Naive B cell (primary cell): ENCODE measurements at places on chromosomes 3 and 15. TPM values are rescaled to one million over a fixed set of nuclear protein-coding genes. Genes with fewer than 3 reads are reported as not detected.

GRCh38 chr15:41980654-41981323, 8.4 kb upstream of the EHD4 start:
- no peak overlapping the region for H3K4me3 ChIP-seq
- H3K36me3 ChIP-seq = no peaks in the 10 kb centered on the region
- no peak overlapping the region for H3K27ac ChIP-seq
- DNase-seq = no peak
- no peaks in the 10 kb centered on the region for H3K4me1 ChIP-seq

GRCh38 chr3:179172546-179172945, 24.4 kb downstream of the PIK3CA start:
- peaks cover 16% of the 10 kb centered on the region for H3K36me3 ChIP-seq
- no peak for DNase-seq
- H3K4me3 ChIP-seq = no peak overlapping the region
- H3K27ac ChIP-seq = no peak overlapping the region
- peaks cover 55% of the 10 kb centered on the region for H3K4me1 ChIP-seq

DNA sequence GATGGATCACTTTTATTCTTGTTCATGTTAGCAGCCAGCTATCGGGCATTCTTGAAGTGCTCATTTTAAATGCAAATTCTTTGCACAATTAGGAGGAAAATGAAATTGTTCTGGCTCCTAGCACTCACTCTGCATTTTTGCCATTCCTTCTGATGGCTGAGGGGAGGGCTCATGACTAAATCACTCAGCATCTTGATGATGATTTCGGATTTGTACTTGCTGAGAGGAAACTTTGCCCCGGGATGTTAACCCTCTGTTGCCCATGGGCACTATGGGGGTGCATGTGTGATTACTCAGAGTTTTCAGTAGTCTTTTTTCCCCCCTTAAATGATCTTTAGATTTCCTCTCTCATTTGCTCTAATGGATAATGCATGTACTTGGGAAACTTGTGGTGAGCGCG, 299.6 kb upstream of the C2CD4B start:
- H3K36me3 ChIP-seq = no peaks in the 10 kb centered on the region
- no peak overlapping the region for H3K27ac ChIP-seq
- peaks cover 6% of the 10 kb centered on the region for H3K27me3 ChIP-seq
- DNase-seq = no peak

DNA sequence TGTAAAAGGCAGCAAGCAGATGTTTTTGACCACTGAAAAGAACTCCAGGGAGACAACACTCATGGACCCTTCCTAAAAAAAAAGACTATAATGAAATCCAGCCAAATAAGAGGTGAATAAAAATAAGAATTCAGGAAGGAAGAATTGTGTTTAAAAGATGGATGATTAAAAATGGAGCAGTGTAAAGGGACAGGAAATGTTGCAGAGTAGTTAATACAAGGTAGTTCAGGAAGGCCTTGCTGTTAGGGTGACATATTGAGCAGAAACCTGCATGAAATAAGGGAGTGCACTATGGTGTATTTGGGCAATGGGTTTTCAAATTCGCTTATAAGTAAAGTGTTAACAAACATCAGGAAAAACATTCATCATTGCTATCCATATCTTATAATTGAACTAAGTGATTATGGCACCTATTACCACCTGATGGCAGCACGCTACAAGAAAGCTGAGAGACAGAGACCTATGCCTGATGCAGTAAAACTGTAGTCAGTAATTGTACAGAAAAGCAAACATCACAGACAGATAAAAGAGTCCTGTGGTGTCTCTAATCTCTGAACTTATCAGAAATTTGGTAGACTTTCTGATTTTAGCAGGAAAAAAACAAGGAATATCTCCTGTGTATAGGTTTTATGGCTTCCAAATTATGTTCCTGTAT, 5.8 kb upstream of the DBR1 start:
- no peaks in the 10 kb centered on the region for H3K36me3 ChIP-seq
- no peak overlapping the region for H3K4me3 ChIP-seq
- H3K27ac ChIP-seq = no peak overlapping the region

DNA sequence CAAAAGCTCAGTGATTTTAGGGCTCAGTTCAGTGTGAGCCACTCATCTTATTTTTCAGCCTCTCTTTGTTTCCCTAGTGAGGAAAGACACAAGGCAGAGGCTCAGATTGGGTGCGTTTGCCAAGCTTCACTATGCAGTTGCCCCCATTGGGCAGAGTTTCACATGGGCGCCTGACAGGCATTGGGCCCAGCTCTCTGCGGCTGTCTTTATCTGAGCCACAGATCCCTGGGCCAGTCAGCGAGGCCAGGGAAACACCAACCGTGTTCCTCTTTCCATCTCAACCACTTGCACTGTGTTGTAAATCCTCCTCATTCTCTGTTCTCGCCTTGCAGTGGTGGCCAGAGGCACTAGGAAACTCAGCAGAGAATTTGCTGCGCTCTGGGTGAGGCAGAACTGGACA, 10.8 kb downstream of the ESYT3 start:
- no peaks in the 10 kb centered on the region for H3K4me1 ChIP-seq
- no peak for DNase-seq
- H3K27ac ChIP-seq = no peak overlapping the region
- no peak overlapping the region for H3K4me3 ChIP-seq

- no peaks in the 10 kb centered on the region for H3K27me3 ChIP-seq
- H3K27ac ChIP-seq = no peak overlapping the region
- H3K36me3 ChIP-seq = no peaks in the 10 kb centered on the region
- no peak for DNase-seq
These were observed 173.5 kb upstream of the LRRN1 start for GRCh38 chr3:3625544-3626271.

DNA sequence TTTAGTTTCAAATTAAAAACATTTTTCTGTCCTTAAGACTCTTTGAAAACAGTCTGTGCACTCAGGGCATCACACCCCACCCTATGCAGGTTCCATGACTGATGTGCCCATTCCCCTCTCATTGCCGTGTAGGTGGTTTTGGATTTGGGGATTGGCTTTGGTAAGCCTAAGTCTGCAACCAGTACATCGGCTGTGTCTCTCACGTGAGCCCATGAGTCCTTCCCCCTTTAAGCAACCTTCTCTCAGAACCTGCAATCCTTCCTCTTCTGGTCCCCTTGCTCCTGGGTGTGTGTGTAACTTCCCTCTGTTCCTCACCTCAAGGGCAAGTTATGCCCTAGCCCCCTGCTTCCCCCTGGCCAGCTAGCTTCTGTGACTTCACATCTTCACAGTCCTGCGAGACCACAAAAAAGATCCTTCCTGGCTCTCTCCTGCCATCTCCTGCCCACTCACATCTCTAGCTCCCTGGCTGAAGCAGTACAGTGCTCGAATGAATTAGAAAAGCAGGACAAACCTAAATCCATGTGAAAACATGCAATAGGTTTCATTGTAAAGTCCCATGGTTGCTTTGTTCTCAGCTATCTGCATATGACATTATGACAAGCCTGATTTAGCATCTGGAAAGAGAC, 126.7 kb downstream of the UACA start:
- no peak overlapping the region for H3K4me3 ChIP-seq
- DNase-seq = no peak
- H3K36me3 ChIP-seq = no peaks in the 10 kb centered on the region
- peaks cover 29% of the 10 kb centered on the region for H3K27me3 ChIP-seq
- H3K27ac ChIP-seq = no peak overlapping the region

DNA sequence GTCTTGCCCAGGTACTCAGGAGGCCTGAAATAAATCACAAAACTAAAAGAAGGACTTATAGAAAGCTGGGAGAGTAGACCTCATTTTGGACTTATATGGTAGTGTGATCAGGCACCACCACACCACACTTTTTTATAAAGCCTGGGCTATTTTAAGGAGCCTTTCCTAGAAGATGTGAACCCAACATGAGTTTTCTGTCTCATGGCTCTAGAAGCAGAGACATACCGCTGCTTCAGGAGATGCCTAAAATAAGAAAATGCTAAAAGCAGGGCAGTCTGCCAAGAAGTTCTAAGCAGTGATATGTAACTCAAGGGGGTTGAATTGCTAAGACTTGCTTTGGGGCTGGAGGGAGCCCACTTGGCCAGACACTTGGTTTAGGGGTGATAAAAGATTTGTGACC, 49.6 kb downstream of the SUMF1 start:
- H3K4me1 ChIP-seq = no peaks in the 10 kb centered on the region
- H3K36me3 ChIP-seq = peaks cover 2% of the 10 kb centered on the region
- peak overlapping the region; percentile 9 for H3K27ac ChIP-seq
- H3K4me3 ChIP-seq = no peak overlapping the region

DNA sequence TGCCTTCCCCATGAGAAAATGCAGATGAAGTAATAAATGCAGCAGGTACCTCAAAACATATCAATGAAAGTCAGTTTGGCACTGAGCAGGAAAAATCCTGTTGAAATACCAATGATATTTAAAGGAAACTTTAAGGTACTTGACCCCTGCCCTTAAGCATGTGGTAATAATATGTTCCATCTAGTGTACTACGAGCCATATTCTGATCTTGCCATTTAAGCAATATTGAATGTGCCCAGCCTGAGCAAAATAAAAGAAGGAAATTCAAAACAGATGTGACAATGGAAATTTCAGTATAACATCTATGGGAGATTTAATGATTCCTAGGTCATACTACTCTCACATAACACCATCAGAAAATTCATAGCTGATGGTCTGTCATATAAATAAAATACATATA, 191.8 kb upstream of the CGNL1 start:
- peak overlapping the region; percentile 8 for H3K27ac ChIP-seq
- H3K4me3 ChIP-seq = no peak overlapping the region
- no peak for DNase-seq
- peaks cover 11% of the 10 kb centered on the region for H3K4me1 ChIP-seq

DNA sequence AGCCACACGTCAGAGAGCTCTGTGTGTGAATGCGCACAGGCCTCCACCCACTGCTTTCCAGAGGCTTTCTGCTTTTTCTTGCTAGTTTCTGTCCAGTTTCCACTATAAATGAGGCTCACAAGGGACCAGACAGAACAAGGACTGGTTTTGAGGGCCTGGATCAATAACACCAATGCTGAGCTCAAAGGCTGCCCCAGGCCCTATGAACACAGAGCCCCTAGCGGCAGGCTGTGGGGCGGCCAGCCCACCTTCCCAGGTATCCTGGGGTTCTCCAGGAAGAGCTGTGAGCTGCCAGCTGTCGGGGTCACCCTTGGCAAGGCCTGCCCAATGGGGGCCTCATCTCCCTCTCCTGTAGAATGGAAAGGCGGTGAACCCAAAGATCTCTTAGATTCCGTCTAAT, 2.2 kb upstream of the ITIH3 start:
- H3K36me3 ChIP-seq = no peaks in the 10 kb centered on the region
- no peaks in the 10 kb centered on the region for H3K27me3 ChIP-seq
- H3K4me1 ChIP-seq = peaks cover 2% of the 10 kb centered on the region
- no peak overlapping the region for H3K27ac ChIP-seq
- H3K4me3 ChIP-seq = no peak overlapping the region
- no peak for DNase-seq

- H3K4me3 ChIP-seq = no peak overlapping the region
- peaks cover 16% of the 10 kb centered on the region for H3K27me3 ChIP-seq
- no peaks in the 10 kb centered on the region for H3K36me3 ChIP-seq
- DNase-seq = no peak
- no peaks in the 10 kb centered on the region for H3K4me1 ChIP-seq
- no peak overlapping the region for H3K27ac ChIP-seq
These were observed 21.4 kb downstream of the GRAMD2A start for GRCh38 chr15:72176159-72176558.

DNA sequence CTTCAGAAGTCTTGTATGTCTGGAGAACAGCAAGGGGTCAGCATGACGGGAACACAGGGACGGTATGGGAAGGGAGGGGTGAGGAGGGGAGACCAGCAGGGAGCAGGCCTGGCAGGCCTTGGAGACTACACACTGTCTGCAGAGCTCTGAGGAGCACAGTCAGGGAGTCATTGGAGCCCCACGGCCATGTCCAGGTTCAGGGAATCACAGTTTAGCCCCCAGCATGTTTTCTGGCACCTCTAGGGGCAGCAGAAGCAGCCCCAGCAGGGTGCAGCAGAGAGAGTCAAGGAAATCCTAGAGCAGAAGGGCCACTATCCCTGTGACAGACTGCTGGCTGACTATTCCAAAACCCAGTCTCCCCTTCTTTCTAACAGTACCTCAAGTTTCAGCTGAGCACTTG, 3.2 kb downstream of the LAMP3 start:
- peaks cover 14% of the 10 kb centered on the region for H3K4me1 ChIP-seq
- no peak overlapping the region for H3K4me3 ChIP-seq
- H3K27ac ChIP-seq = no peak overlapping the region
- H3K27me3 ChIP-seq = peaks cover 67% of the 10 kb centered on the region
- no peak for DNase-seq
- no peaks in the 10 kb centered on the region for H3K36me3 ChIP-seq

DNA sequence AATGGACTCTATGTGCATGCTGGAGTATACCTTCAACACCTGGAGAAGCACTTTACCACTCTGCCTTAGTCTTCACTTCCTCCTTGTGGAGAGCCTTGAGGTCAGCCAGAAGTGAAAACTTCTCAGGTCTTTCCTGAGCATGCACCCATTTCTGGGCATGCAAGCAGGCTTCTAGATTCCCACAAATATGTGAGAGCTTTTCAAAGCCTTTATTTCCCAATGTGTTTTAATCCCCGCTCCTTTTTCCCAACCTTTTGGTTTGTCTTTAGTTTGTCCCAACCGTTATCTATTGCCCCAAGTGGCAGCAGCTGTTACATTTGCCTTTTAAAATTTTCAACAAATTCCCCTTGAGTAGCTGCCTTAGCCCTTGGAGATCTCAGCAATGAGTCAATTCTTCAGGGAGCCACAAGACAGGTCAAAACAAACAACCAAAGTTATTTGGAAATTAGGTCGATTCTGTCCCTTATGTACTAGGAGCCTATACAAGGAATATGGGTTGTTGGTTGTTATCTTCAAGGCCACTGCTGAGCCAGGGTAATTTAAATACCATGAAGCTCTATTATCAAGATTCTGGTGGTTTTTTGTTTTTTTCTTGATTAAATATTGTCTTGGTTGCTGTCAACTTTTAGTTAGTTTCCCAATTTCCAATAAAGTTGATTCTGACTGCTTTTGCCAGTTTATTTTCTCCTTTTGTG, 44.4 kb downstream of the LSM3 start:
- H3K36me3 ChIP-seq = no peaks in the 10 kb centered on the region
- no peaks in the 10 kb centered on the region for H3K4me1 ChIP-seq
- no peak overlapping the region for H3K27ac ChIP-seq
- DNase-seq = no peak
- H3K27me3 ChIP-seq = peaks cover 31% of the 10 kb centered on the region

DNA sequence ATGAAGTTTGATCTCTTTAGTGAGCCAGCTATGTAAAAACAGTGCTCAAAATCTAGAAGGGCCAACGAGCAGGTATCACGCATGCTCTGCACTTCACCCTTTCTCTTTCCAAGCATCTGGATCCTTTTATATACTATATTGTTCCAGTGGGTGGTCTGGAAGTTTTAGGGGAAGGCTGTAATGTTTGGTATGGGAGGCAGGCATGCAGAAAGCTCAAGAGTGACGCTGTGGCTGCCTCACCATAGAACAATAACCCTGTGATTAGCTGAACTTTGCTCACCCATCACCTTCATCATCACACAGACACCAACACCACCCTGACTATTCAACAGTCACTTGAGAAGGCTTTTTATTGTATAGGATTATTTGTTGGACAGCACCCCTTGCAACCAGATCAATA, 81.6 kb downstream of the FBN1 start:
- no peak for DNase-seq
- H3K27ac ChIP-seq = no peak overlapping the region
- H3K36me3 ChIP-seq = no peaks in the 10 kb centered on the region
- no peaks in the 10 kb centered on the region for H3K4me1 ChIP-seq
- H3K27me3 ChIP-seq = peaks cover 8% of the 10 kb centered on the region

The COPS2 gene
- polyA plus RNA-seq = 31.9 TPM

The LIPH gene
- polyA plus RNA-seq = not detected

The PEX5L gene
- 0.13 TPM for polyA plus RNA-seq

The CGGBP1 gene
- polyA plus RNA-seq = 138 TPM

The C3orf85 gene
- polyA plus RNA-seq = not detected

The RETNLB gene
- polyA plus RNA-seq = not detected

The ADGRG7 gene
- not detected for polyA plus RNA-seq

The CD96 gene
- polyA plus RNA-seq = 2.0 TPM

The ARHGAP11A gene
- polyA plus RNA-seq = 1.8 TPM

The DUOX2 gene
- not detected for polyA plus RNA-seq

The BFSP2 gene
- polyA plus RNA-seq = 0.94 TPM
